ENCODE measurements at places on chromosomes 2 and 18.

- no peak for DNase-seq
These were observed 632.1 kb downstream of the SOCS6 start for GRCh38 chr18:70920840-70921374.

DNA sequence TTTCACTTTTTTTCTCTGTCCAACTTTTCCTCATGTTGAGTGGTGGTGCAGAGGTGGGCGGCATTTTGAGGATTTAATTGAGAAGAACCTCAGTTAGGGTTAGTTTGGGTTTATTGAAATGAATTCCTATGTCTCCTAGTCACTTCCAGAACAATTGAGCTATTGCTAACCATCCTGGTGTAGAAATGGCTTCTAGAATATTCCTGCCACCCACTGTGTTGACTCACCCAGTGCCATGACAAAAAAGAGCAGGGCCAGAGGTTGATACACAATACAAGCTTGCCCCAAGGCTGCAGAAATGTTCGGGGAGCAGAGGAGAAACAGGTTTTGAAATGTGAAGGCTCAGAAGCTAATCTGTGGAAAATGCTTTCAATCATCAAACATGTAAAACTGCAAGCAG lies 167.1 kb upstream of the TRIB2 start:
- no peak for DNase-seq

- DNase-seq = peak; percentile 35
These were observed 34.2 kb downstream of the CHRNA1 start for GRCh38 chr2:174729797-174730697.

DNA sequence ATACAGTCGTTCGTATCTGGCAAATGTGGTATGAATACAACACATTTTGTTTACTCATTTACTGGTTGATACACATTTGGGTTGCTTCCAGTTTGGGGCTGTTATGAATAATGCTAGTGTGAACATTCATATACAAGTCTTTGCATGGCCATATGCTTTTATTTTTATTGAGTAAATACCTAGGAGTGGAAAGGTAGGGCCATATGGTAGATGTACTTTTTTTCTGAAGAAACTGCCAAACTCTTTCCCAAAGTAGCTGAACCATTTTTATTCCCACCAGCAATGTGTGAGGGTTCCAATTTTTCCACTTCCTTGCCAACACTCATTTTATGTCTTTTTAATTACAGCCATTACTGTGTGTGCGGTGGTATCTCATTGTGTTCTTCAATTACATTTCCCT lies 496.2 kb upstream of the NRXN1 start:
- DNase-seq = no peak

GRCh38 chr2:38634684-38635083 lies 31.2 kb upstream of the GALM start:
- no peak for DNase-seq

- no peak for DNase-seq
These were observed 166.4 kb downstream of the ANKRD44 start for GRCh38 chr2:197144183-197144582.

DNA sequence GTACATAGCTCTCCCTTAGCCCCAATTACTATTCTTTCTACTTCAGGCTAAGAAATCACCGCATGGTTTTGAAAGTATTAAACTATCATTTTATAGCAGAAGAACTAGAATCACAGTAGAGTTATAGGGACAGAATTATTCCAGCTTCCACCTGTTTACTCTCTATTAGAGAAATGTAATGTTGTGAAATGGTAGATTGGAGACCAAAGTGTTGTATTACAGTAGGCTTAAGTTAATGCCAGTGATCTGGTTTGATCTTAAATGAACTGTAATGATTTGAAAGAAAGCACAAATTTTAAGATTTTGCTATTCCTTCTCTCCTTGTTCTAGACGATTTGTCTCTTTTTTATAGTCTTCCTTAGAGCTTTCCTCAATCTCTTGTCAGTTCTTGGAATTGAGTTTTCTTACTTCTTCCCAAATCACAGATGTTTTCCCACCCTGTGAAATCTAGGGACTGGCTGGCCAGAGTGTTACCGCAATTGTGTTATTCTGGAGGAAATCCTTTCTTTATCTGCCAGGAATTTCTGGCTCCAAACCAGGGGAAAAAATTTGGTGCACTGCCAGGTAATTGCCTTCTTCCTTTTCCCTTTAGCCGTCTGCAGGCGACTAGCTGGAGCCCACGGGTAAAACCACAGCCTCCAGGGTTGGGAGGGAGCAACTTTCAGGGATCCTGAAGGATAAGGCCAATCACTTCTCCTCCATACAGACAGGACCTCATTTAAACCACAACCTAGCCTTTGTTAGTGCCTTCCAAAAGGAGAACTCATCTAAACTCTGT lies 51.7 kb downstream of the NOP58 start:
- DNase-seq = no peak

- DNase-seq = no peak
These were observed 896.4 kb downstream of the TDRD15 start for GRCh38 chr2:22020091-22020742.
